SIG-M5 (cell line): ENCODE measurements at places on chromosomes 6 and 20.

- no peak for DNase-seq
Measured at GRCh38 chr6:148760258-148760534, 13.4 kb downstream of the UST start.

- DNase-seq, result no peak
Measured at GRCh38 chr6:64062960-64063683, 427.5 kb downstream of the PHF3 start.

DNA sequence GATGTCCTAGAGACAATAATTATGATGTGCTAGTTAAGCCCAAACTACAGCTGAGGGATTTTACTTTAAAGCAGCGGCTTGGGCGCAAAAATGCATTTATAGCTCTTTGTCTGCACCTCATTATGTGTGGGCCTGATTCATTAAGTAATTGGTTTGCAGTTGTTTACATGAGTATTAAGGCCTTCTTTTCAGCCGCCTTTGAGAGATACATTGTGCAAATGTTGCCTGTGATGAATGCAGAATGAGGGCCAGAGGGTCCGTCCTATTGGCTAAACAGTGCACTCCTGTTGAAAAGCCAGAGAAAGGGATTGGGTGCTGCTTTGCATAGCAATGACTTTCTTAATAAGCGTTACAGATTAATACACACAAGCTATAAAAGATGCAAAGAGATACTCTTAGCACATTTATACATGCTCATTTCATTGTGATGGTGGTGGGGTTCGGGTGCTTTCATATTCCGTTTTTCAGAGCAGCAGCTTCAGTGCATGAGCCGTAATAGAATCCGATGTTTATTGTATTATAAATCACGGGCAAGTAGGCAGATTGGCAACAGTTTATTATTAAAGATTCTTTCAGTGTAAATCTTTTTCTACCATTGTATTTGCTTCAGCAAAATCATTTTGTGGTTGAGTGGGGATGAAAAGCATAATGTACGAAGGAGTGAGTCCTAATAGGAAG is 68.2 kb upstream of the XRN2 start:
- DNase-seq, result no peak

GRCh38 chr6:1641343-1641885 is 31.7 kb downstream of the FOXC1 start:
- no peak for DNase-seq

GRCh38 chr6:31541658-31542521 is at the start of gene DDX39B:
DDX39B (minus strand) TSS chr6:31542003; CDS start chr6:31540532, 1,471 bp downstream.
- DNase-seq, result peak; percentile 78

- no peak for DNase-seq
Measured at GRCh38 chr20:7760247-7761031, 179.8 kb downstream of the HAO1 start.

GRCh38 chr6:36283608-36284007 is 13.7 kb downstream of the PNPLA1 start:
- DNase-seq, result no peak

GRCh38 chr6:65202738-65203137 is 504.3 kb downstream of the EYS start:
- DNase-seq, result no peak

GRCh38 chr6:168493976-168494375 is 53.0 kb downstream of the SMOC2 start:
- no peak for DNase-seq
